Activated naive CD8-positive, alpha-beta T cell treated with anti-CD3 and anti-CD28 coated beads for 36 hours (primary cell): ENCODE measurements at places on chromosomes 13 and 19. TPM values are rescaled to one million over a fixed set of nuclear protein-coding genes. Genes with fewer than 3 reads are reported as not detected.
A peak's percentile ranks its signal among the peaks of the same experiment; 100 is the strongest.

DNA sequence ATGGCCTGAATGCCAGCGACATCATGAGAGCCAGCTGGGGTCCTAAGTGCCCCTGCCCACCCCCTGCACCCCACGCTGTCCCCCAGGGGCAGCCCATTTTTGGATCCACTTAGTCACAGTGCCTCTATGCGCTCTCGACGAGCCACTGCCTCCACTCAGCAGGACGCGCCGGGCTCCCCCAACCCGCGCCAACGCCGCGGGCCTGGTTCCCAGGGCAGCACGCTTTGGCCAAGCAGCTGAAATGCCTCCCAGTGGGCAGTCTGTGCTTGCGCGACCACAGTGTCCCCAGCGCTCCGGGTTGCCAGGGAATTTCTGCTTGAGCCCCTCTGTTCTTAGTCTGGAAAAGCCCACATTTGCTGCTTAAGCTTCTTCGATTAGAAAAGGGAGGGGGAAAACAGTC, 39.4 kb downstream of the TMED1 start:
- H3K4me1 ChIP-seq, result peaks cover 19% of the 10 kb centered on the region
- H3K27ac ChIP-seq, result peak overlapping the region; percentile 98
- peak overlapping the region; percentile 69 for H3K4me3 ChIP-seq
- no peaks in the 10 kb centered on the region for H3K27me3 ChIP-seq
- H3K36me3 ChIP-seq, result peaks cover 13% of the 10 kb centered on the region

DNA sequence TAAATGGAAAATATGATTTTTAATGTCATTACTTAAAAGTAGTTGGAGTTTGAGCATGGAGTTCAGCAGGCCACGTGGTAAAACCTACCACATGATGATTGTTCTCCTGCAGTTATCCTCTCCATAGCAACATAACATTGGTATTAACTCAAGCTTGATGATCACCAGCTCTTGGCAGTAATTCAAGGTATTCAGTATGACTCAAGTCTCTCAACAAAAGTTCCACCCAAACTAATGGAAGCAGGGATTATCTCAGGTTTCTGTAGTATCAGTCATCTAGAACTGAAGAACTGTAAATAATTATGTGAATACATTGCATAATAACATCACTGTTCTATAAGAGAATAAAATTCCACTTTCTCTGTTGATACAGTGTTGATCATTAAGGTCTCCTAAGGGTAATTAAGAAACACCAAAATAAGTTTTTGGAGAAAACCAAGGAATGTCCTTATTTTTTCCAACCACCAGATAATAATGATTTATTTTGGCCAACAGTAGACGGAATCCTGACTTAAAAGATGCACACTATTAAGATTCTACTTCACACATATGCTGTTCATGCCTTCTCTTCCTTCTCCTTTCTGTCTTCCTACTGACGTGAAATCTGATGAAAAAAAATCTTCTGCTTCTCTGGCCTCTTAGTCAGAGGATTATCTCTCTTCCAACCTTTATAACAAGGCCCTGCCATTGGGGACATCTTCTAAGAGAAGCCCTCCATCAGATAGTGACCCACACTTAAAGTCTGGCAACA, 1092.3 kb downstream of the EFNB2 start:
- H3K27ac ChIP-seq, result no peak overlapping the region
- H3K4me3 ChIP-seq, result no peak overlapping the region
- H3K36me3 ChIP-seq, result no peaks in the 10 kb centered on the region

The RNF6 gene
- 56.2 TPM for total RNA-seq

DNA sequence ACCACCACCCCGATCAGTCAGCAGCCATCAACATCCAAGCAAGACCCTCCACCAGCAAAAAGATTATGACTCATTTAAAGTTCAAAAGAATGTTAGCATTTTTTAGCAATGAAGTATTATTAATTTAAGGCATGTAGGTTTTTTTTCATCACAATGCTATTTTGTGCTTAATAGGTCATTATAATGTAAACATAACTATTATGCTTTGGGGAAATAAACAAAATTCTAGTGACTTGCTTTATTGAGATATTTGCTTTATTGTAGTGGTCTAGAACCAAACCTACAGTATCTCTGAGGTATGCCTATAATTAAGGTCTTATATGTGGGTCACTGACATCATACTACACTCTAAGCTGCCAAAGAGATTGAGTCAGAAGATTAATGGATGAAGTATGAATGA, 20.0 kb downstream of the KLF12 start:
- H3K4me3 ChIP-seq, result no peak overlapping the region
- DNase-seq, result no peak
- H3K36me3 ChIP-seq, result peaks cover 52% of the 10 kb centered on the region

DNA sequence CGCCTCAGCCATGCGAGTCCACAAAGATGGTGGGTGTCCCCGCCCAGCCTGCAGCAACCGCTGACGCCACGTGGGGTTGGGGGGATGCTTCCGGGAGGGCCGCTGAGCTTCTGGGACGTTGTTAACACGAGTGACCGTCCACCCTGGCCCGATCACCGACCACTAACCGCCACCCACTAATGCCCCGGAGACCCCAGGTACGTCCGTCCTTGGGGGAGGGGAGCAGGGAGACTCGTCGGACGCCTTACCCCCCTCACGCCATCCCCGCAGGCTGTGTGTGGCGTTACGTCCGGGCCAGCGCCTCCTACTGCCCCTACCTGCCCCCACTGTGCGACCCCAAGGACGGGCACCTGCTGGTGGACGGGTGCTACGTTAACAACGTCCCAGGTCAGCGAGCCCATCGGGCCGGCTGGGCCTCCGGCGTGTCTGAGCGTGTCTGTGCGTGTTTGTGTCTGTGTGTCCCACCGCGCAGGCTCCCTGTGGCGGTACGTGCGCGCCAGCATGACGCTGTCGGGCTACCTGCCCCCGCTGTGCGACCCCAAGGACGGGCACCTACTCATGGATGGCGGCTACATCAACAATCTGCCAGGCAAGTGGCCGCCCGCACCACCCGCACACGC, 21.3 kb downstream of the PNPLA6 start:
- H3K4me1 ChIP-seq, result peaks cover 3% of the 10 kb centered on the region
- H3K4me3 ChIP-seq, result no peak overlapping the region
- H3K27ac ChIP-seq, result no peak overlapping the region
- H3K27me3 ChIP-seq, result no peaks in the 10 kb centered on the region
- peaks cover 23% of the 10 kb centered on the region for H3K36me3 ChIP-seq

DNA sequence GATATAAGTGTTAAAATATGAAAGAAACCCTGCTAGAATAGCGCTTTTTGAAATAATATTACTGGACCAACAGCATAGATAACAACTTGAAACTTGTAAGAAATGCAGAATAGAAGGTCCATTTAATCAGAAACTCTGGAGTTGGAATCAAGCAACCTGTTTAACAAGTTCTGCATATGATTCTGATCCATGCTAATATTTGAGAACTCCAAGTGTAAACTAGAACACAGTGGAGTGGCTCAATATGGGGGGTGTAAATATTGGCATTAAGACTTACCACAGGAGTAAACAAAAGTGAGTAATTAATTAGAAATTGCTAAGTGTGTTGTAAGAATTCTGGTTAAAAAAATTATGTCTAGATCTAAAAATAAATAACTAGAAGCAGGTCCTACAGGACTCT, 151.2 kb downstream of the SLITRK1 start:
- H3K27ac ChIP-seq, result no peak overlapping the region
- no peaks in the 10 kb centered on the region for H3K4me1 ChIP-seq
- no peaks in the 10 kb centered on the region for H3K36me3 ChIP-seq
- H3K27me3 ChIP-seq, result no peaks in the 10 kb centered on the region
- no peak for DNase-seq
